ENCODE measurements at places on chromosomes 5 and 9.
A peak's percentile ranks its signal among the peaks of the same experiment; 100 is the strongest.

GRCh38 chr5:154610321-154611154 lies 132.5 kb upstream of the HAND1 start:
- peak; percentile 84 for DNase-seq

- DNase-seq: peak; percentile 75
Measured at GRCh38 chr5:110086658-110087388, 397.1 kb downstream of the MAN2A1 start.

DNA sequence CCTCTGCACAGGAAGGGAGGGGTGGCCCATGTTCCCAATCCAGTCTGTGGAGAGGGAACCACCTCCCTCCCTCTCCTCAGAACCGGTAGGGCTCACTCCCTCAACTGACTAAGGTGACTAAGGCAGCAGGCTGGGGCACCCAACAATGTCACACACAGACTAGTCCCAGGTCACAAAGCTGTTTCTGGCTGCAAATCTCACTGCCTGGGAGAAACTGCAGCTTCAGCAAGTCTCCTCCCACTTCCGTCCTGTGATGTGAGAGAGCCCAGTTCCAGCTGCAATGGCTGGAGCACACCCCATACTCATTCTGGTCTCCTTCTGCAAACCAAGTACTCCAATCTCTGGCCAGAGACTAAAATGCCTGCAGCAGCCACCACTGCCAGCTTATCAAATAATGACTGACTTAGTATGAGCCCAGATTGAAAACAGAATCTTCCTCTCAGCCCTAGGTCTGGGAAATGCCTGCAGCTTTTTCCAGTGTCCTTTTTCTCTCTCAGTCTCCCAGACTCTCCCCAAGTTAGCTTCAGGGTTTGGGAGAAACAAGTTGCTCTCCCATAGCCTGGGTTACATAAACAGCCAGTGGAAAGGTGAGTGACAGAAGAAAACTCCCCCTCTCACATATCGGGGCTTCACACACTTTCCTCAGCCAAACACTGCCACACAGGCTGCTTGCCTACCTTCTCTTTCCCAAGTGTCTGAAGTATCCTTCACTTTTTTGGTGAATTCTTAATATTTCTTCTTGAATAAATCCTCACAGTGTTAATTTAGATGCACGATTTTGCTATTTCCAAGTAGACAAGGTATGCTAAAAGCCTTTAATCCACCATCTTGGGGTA lies 247.4 kb upstream of the RASA1 start:
- peak; percentile 60 for DNase-seq

- no peak for DNase-seq
Measured at GRCh38 chr5:9231842-9232241, 314.0 kb downstream of the SEMA5A start.

GRCh38 chr5:169347786-169348185 lies 46.8 kb upstream of the SLIT3 start:
- DNase-seq: no peak

GRCh38 chr5:108003178-108003577 lies 332.4 kb upstream of the EFNA5 start:
- DNase-seq: no peak

DNA sequence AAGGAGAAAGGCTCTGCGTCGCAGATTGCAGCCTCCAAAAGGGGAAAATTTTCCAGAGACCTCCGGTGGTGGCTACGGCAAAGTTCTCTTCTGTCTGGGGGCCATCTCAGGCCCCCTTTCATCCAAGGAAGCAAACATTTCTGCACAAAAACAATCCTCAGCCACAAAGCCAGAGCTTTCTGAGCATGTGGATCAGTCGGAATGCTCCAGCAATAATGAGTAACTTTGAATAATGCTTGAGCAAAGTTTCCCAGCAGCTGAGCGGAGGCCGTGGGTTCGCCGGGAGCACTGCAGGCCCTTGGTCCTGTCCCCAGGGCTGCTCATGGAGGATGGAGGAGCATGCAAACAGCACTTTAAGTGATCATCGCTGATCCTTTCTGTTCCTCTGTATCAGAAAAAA lies 60.2 kb upstream of the UNC5A start:
- DNase-seq: no peak

DNA sequence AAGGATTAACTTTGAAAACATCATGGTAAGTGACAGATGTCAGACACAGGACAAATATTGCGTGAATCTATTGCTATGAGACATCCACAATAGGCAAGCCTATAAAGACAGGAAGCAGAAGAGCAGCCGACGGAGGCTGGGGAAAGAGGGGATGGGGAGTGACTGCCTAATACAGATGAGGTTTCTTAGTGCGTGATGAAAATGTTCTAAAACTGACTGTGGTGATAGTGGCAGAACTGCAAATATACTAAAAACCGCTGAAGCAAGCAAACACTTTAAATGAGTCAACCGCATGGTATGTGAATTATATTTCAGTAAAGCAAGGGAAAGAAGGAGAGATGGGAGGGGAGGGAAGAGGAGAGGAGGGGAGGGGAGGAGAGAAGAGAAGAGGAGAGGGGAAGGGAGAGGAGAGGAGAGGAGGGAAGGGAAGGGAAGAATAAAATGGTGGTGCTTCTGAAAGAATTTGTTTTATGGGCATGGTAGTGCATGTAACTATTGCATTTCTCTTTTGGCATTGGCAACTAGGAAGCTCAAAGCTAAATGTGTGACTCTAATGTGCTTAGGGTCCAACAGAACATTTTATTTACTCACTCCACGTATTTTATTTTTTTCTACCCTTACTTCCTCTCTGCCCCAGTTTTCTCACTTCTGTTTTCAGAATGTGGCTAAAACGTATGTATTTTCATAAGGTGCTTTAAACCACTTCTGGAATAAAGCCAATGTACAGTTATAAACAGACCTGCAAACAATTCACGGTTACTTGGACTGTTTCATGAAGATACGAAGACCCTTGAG lies 21.3 kb downstream of the AKNA start:
- peak; percentile 75 for DNase-seq

Measured in activated CD4-positive, alpha-beta memory T cell treated with anti-CD3 and anti-CD28 coated beads for 36 hours (primary cell).